ENCODE measurements at places on chromosomes 16 and 17. TPM values are rescaled to one million over a fixed set of nuclear protein-coding genes. Genes with fewer than 3 reads are reported as not detected.

NOTUM gene
- polyA plus RNA-seq: 0.33 TPM

- no peak for DNase-seq
These were observed 1.4 kb downstream of the MMD start for GRCh38 chr17:55420067-55420775.

WNT9B gene
- polyA plus RNA-seq: not detected

DNA sequence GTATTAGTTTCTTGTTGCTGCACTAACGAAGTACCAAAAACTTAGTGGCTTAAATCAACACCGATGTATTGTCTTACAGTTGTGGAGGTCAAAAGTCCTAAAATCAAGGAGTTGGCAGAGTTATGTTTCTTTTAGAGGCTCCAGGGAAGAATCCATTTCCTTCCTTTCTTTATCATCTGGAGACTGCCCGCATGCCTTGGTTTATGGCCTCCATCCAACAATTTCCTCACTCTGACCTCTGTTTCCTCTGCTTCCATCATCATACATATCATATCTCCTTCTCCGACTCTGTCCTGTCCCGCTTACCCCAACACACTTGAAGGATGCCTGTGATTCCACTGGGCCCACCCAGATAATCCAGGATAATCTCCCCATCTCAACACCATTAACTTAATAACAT is 627.8 kb downstream of the KCNJ2 start:
- no peak for DNase-seq
